ENCODE measurements at places on chromosomes 11 and 22. TPM values are rescaled to one million over a fixed set of nuclear protein-coding genes. Genes with fewer than 3 reads are reported as not detected.
A peak's percentile ranks its signal among the peaks of the same experiment; 100 is the strongest.

- peaks cover 5% of the 10 kb centered on the region for H3K36me3 ChIP-seq
- H3K27ac ChIP-seq: peak overlapping the region; percentile 84
- peaks cover 44% of the 10 kb centered on the region for H3K4me1 ChIP-seq
- peak overlapping the region; percentile 33 for H3K4me3 ChIP-seq
- no peaks in the 10 kb centered on the region for H3K27me3 ChIP-seq
Measured at GRCh38 chr22:24435861-24436371, 8.5 kb downstream of the ADORA2A start.

- H3K27ac ChIP-seq: peak overlapping the region; percentile 97
- DNase-seq: no peak
- H3K36me3 ChIP-seq: peaks cover 7% of the 10 kb centered on the region
- no peaks in the 10 kb centered on the region for H3K27me3 ChIP-seq
- H3K4me3 ChIP-seq: peak overlapping the region; percentile 88
Measured at GRCh38 chr22:20551805-20552442, 44.5 kb downstream of the MED15 start.

MGAT3 gene
- 0.25 TPM for total RNA-seq

MMP27 gene
- total RNA-seq: not detected

- no peak overlapping the region for H3K27ac ChIP-seq
- no peaks in the 10 kb centered on the region for H3K27me3 ChIP-seq
- DNase-seq: no peak
- H3K36me3 ChIP-seq: no peaks in the 10 kb centered on the region
- no peaks in the 10 kb centered on the region for H3K4me1 ChIP-seq
Measured at GRCh38 chr22:47225080-47225930, 462.9 kb downstream of the TBC1D22A start.

DNA sequence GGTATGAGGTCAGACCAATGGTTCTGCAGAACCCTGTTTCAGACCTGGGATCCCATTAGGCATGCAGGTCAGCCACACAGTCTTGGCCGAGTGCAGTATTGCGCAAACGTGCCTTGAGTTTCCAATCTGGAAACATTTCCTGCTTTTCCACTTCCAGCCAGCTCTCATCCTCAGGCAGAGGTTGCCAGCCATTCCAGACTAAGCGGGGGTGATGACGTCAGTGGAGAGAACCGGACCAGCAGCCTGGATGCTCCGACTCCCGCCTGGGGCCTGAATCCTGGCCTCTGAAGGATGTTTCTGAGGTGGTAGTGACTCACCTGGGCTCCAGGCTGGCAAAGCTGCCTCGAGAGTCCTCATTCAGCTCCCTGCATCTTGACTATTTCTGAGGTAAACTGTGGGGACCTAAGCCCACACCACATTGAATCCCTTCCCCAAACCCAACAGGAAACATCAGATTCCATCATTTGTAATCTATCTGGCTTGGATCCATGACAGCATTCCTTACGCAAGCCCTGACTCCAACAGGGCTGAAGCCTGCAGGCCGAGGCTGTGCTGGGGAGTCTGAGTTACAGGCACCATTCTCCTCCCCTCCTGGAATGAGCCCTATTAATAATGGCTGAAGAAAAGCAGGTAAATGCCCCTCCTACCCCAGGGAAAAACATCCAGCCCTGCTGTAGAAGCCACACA is 83.0 kb downstream of the ABTB2 start:
- no peak overlapping the region for H3K27ac ChIP-seq
- H3K36me3 ChIP-seq: no peaks in the 10 kb centered on the region
- no peak for DNase-seq
- peaks cover 14% of the 10 kb centered on the region for H3K27me3 ChIP-seq

GRCh38 chr11:91776655-91777054 is 448.0 kb upstream of the FAT3 start:
- no peak for DNase-seq
- H3K27ac ChIP-seq: no peak overlapping the region
- no peaks in the 10 kb centered on the region for H3K27me3 ChIP-seq
- no peaks in the 10 kb centered on the region for H3K4me1 ChIP-seq
- H3K36me3 ChIP-seq: no peaks in the 10 kb centered on the region

DNA sequence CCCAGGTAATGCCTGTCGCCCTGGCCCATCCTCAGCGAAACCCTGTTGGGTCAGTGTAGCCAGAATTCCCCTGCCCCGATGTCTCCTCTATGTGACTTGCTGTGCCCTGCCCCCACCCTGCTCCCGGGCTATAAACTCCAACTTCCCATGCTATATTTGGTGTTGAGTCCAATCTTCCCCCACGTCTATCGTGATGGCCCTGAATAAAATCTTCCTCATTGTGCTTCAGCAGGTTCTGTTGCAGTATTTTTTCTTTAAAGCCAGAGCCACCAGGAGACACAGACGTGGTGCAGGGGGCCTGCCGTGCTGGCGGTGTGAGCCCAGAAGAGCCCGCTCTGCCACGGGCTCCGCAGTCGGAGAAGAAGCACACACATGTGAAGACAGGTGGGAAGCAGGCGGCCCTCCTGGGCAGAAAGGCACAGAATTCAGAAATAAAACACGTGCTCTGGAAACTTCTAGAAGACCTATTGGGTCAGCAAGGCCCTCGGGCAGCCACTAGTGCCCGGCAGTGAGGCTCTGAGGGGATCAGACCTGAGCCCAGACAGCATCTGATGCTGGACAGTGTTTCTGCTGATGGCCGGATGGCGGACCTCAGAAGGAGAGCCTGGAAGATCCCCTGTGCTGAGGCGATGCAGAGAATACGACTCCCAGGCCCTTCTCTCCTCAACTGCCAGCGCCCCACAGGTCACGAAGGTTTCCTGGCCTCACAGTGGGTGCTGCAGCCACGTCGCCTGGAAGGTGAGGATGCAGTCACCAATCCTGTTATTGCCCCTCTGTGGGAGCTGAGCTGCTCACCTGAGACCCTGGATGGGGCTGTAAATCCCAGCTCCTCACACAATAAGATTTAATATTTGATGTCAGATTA is 501.9 kb downstream of the BRD1 start:
- H3K36me3 ChIP-seq: peaks cover 5% of the 10 kb centered on the region
- no peak for DNase-seq
- H3K4me1 ChIP-seq: peaks cover 2% of the 10 kb centered on the region
- no peak overlapping the region for H3K4me3 ChIP-seq
- peaks cover 51% of the 10 kb centered on the region for H3K27me3 ChIP-seq

DNA sequence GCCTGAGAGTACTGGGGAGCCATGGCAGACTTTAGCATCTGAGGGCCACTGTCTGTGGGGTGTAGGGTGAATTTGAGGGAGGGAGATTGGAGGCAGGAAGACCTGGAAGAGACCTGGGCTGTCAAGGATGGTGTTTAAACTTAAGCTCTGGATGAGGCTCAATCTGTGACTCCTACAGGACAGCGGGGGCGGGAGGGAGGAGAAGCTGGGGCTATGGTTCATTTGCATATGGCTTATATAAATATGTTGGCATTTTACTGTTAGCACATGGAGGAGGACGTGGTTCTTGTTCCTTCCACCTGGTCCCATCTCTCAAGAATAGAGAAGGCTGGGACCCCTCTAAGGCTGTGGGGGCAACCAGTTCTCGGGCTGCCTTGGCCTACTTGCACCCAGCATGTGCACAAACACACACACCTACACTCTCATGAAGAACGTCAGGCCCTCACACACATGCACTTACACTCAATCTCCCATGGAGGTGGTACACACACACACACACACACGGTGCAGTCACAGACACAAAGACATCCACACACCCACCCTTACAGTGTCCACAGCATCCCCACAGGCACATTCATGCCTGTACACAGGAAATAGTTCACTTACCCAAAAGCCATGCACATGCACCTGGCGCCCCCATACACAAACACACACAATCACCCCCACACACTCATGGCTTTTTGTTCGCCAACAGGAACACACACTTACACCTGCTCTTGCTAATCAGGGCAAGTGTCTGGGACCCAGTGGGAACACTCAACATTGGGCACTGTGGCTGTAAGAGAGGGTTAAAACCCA is 81.3 kb downstream of the PDE2A start:
- H3K4me1 ChIP-seq: peaks cover 34% of the 10 kb centered on the region
- H3K36me3 ChIP-seq: peaks cover 9% of the 10 kb centered on the region

GRCh38 chr22:22590136-22590891 is 31.2 kb upstream of the PRAME start:
- DNase-seq: no peak
- H3K27ac ChIP-seq: no peak overlapping the region
- H3K36me3 ChIP-seq: peaks cover 2% of the 10 kb centered on the region
- H3K4me3 ChIP-seq: no peak overlapping the region
- H3K27me3 ChIP-seq: peaks cover 63% of the 10 kb centered on the region
- H3K4me1 ChIP-seq: peaks cover 5% of the 10 kb centered on the region

TST gene
- total RNA-seq: 0.60 TPM

- peaks cover 15% of the 10 kb centered on the region for H3K4me1 ChIP-seq
- DNase-seq: no peak
- H3K27ac ChIP-seq: peak overlapping the region; percentile 21
- no peak overlapping the region for H3K4me3 ChIP-seq
Measured at GRCh38 chr22:42910221-42910942, 53.3 kb upstream of the ARFGAP3 start.

GRCh38 chr22:27433585-27434190 is 367.9 kb downstream of the MN1 start:
- no peak for DNase-seq
- peaks cover 6% of the 10 kb centered on the region for H3K27me3 ChIP-seq
- no peaks in the 10 kb centered on the region for H3K4me1 ChIP-seq
- no peaks in the 10 kb centered on the region for H3K36me3 ChIP-seq
- H3K27ac ChIP-seq: no peak overlapping the region

DNA sequence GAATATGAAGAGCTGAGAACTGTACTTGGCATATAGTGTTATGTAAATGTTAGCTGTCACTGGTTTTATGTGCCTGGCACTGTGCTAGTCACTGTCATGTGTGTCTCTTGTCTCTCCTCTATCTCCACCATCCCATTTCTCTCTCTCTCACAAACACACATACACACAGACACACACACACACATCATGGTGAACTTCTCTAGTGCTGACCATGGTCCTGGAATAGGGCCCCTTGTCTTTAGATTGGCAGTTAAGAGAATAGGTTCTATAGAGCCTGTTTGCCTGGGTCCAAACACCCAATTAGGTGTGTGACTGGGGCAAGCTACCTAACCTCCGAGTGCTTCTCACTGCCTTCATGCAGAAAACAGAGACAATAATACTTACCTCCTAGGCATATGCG is 109.7 kb upstream of the NARS2 start:
- H3K27me3 ChIP-seq: peaks cover 19% of the 10 kb centered on the region
- DNase-seq: no peak
- no peaks in the 10 kb centered on the region for H3K4me1 ChIP-seq
- peaks cover 2% of the 10 kb centered on the region for H3K36me3 ChIP-seq
- H3K27ac ChIP-seq: no peak overlapping the region

KRTAP5-10 gene
- not detected for total RNA-seq

NEFH gene
- 0.15 TPM for total RNA-seq

CARD10 gene
- 0.31 TPM for total RNA-seq

PDE2A gene
- 2.7 TPM for total RNA-seq

- peaks cover 36% of the 10 kb centered on the region for H3K27me3 ChIP-seq
- DNase-seq: no peak
- H3K27ac ChIP-seq: no peak overlapping the region
- H3K4me1 ChIP-seq: peaks cover 2% of the 10 kb centered on the region
Measured at GRCh38 chr11:76732643-76733042, 50.5 kb upstream of the TSKU start.

- peaks cover 2% of the 10 kb centered on the region for H3K4me1 ChIP-seq
- H3K36me3 ChIP-seq: no peaks in the 10 kb centered on the region
- no peak overlapping the region for H3K4me3 ChIP-seq
Measured at GRCh38 chr11:13760115-13760514, 91.6 kb downstream of the FAR1 start.

PIK3C2A gene
- 33.0 TPM for total RNA-seq

- no peaks in the 10 kb centered on the region for H3K27me3 ChIP-seq
- no peak overlapping the region for H3K27ac ChIP-seq
- H3K4me1 ChIP-seq: no peaks in the 10 kb centered on the region
- H3K4me3 ChIP-seq: no peak overlapping the region
- DNase-seq: no peak
Measured at GRCh38 chr11:24560324-24560723, 63.5 kb downstream of the LUZP2 start.

MS4A13 gene
- total RNA-seq: not detected

- H3K27me3 ChIP-seq: no peaks in the 10 kb centered on the region
- peaks cover 6% of the 10 kb centered on the region for H3K4me1 ChIP-seq
- no peaks in the 10 kb centered on the region for H3K36me3 ChIP-seq
- no peak overlapping the region for H3K4me3 ChIP-seq
Measured at GRCh38 chr11:31325160-31325559, 44.4 kb downstream of the DCDC1 start.

GRCh38 chr11:8757533-8757932 is 74.9 kb downstream of the RPL27A start:
- H3K36me3 ChIP-seq: no peaks in the 10 kb centered on the region
- no peak overlapping the region for H3K4me3 ChIP-seq
- H3K27me3 ChIP-seq: no peaks in the 10 kb centered on the region
- H3K4me1 ChIP-seq: no peaks in the 10 kb centered on the region
- DNase-seq: no peak

- peaks cover 3% of the 10 kb centered on the region for H3K36me3 ChIP-seq
- DNase-seq: no peak
- peaks cover 32% of the 10 kb centered on the region for H3K4me1 ChIP-seq
- H3K27me3 ChIP-seq: no peaks in the 10 kb centered on the region
- peak overlapping the region; percentile 97 for H3K27ac ChIP-seq
Measured at GRCh38 chr11:110349138-110349996, 53.0 kb upstream of the RDX start.

DNA sequence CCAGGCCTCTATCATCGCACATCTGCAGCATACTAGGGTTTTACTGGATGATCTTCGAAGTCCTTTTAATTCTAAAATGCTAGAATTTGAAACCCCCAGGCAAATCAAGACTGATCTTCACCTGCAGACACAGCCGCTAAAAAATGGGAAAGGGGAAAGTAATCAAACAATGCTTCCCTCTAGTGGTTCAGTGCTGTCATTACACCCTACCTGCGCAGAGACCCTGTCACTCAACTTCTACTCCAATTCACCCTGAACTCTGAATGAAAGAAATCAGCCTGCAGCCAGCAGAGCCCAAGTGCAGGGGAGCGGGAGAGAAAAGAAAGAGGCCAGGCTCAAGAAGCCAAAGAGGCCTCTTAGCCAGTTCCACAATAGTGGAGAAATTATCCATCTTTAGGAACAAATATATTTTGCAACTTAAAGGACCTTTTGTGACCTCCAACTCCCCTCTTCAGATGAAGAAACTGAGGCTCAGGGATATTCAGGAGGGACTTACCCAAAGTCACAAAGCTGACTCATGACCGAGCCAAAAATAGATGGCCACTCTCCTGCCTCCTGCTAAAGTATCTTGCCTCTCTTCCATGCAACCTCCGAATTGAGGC is 33.0 kb downstream of the SERGEF start:
- H3K36me3 ChIP-seq: peaks cover 9% of the 10 kb centered on the region
- no peak for DNase-seq
- no peak overlapping the region for H3K4me3 ChIP-seq
- H3K4me1 ChIP-seq: peaks cover 5% of the 10 kb centered on the region

DNA sequence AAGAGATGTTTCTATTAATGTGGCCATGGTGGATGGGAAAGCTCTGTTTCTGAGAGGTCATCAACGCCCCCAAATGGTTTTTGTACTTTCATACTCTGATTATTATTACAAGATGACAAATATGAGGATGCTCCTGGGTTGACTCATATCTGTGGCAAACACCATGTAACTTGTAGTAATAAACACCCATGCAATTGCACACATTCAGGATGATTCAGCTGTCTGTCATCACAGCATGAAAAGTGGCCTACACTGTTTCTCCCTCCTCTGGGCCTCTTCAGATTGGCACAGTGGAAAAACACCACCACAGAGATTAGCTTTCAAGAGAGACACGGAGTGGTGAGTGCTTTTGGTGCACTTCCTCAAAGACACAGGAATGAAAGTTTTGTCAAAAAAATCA is 85.4 kb downstream of the MTNR1B start:
- H3K4me3 ChIP-seq: no peak overlapping the region
- H3K36me3 ChIP-seq: no peaks in the 10 kb centered on the region
- H3K27ac ChIP-seq: no peak overlapping the region
- H3K4me1 ChIP-seq: no peaks in the 10 kb centered on the region
- H3K27me3 ChIP-seq: peaks cover 35% of the 10 kb centered on the region
